Endothelial cell (in vitro differentiated cells): ENCODE measurements at places on chromosomes 2 and 18.
A peak's percentile ranks its signal among the peaks of the same experiment; 100 is the strongest.

DNA sequence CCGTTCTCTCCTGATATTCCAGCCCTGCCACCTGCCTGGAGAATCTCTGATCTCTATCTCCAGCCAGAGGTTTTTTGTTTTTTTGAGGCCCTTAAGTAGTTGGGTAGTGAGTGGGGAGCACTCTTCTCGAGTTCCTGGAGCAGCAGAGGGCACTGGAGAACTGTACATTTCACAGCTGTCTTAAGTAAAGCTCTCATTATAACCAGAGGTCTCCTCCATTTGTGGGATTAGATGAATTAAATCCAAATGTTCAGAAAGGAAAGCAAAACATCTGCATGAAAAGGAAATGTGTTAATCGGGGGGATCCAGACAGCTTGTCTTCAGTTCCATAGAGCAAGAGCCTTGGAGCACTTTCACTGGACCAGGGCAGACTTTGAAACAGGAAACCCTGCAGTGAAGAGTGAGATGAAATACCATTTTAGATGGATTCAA is 32.8 kb downstream of the AOX1 start:
- no peak for DNase-seq

DNA sequence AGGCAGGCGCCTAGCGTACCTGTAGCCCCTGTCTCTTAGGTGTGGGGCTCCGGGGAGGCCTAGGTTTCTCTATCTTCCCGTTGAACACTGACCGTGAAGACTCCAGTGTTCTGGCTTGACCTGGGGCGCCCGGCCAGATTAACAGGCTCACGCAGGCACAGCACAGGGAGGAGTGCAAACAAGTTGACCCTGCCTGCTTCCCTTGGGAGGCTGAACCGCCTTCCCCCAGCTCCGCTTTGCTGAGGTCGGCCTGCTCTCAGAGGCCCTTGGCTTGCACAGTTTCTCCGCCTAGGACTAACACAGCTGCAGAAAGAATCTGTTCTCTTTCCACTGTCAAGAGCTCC is 567 bp downstream of the PCYOX1 start:
- peak; percentile 20 for DNase-seq

- DNase-seq: peak; percentile 30
These were observed 52.2 kb upstream of the KCNH7 start for GRCh38 chr2:162890690-162891311.

DNA sequence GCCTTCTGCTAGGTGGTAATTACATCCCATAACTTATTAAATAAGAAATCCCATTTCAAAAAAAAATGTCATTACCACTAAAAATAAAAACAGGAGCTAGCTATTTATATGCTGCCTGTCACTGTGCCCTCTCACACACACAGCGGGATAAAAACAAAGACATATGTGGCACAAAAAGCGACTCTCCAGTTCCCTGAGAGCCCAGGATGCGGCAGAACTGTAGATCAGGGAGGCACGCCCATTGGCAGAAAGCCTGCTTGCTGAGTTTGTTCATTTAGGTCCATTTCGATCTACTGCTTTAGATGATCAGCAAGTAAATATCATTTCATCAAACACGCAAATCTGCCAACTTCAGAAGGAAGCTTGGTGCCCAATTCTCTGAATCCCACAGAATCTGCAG is 124.4 kb downstream of the TMEM163 start:
- no peak for DNase-seq

GRCh38 chr2:53129851-53130250 is 637.8 kb upstream of the CHAC2 start:
- no peak for DNase-seq

GRCh38 chr2:54480025-54480424 is 23.9 kb downstream of the SPTBN1 start:
- no peak for DNase-seq

- no peak for DNase-seq
These were observed 75.5 kb upstream of the SALL3 start for GRCh38 chr18:78904179-78904531.

DNA sequence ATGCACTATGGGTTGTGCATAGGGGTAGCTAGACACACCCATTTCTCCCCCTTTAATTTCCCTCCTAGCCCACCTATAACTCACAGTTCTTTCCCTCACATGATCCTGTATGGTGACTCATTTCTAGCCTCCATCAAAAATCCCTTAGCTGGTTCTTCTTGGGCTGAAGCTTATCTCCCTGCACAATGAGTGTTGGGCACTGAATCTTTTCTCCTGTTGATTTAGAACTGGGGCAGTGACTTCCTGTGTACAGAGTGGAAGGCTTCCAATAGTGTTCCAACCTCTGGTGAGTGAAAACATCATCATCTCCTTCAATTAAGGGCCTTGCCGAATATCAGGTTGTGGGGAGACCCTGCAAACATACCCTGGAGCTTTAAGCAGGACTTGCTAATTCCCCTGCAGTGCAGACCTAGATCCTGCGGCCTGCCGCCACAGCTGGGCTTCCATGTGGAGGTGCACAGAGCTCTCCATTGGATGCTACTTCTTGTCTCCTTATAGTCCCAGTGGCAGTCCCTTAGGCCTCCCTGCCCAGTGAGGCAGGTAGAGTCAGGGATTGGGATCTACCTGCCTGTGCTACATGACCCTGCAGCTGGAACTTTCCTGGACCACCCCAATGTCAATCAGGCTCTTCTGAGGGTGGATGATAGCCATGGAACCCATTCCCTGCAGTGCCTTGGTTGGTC is 121.8 kb downstream of the PLB1 start:
- DNase-seq: no peak

GRCh38 chr2:223744580-223744979 is 92.8 kb downstream of the AP1S3 start:
- DNase-seq: no peak
